Hepatocyte (in vitro differentiated cells): ENCODE measurements at places on chromosomes 4 and X. TPM values are rescaled to one million over a fixed set of nuclear protein-coding genes. Genes with fewer than 3 reads are reported as not detected.

CDS1 gene
- total RNA-seq: 21.3 and 24.3 TPM in 2 replicates

LEF1 gene
- 7.5 and 8.6 TPM in 2 replicates for total RNA-seq

HTRA3 gene
- total RNA-seq: 17.7 and 19.4 TPM in 2 replicates

DNA sequence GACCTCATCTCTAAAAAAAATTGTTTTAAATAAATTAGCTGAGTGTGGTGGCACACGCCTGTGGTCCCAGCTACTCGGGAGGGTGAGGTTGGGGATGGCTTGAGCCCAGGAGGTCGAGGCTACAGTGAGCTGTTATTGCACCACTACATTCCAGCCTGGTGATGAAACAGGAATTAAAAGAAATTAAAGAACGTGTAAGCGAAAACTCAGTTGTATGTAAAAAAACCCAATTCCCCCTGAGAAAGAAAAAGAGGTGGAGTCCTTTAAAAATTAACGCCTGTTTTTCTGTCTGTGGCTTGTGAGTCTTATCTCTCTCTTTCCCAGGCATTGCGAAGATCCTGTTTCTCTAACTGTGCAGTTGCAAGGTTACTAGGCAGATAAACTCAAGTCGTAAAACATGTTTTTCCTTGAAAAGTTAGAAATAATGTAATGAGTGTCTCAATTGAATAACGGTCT is 22.1 kb downstream of the EPGN start:
- no peak for DNase-seq

- no peak for DNase-seq
Observed at GRCh38 chrX:50967736-50968135, 57.2 kb downstream of the BMP15 start.

DNA sequence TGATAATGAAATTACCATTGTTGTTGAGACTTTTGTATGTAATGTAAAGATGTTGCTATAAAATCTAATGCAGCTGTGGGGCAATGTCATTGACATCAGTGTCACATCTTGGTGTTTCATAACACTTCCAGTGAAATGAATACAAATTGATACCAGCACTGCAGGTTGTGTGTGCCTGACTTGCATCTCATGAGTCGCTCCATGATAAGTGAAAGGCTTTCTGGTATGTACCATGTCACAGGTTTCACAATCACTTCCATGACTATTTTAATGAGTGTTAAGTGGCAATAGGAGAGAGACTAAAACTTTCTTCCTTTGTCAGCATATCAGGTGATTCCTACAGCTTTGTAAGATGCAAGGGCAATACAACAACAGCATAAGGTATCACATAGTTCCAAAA is 94.4 kb downstream of the ABCB7 start:
- no peak for DNase-seq

- DNase-seq: peak; percentile 77
Observed at GRCh38 chr4:76087007-76087769, 12.7 kb downstream of the ART3 start.

DNA sequence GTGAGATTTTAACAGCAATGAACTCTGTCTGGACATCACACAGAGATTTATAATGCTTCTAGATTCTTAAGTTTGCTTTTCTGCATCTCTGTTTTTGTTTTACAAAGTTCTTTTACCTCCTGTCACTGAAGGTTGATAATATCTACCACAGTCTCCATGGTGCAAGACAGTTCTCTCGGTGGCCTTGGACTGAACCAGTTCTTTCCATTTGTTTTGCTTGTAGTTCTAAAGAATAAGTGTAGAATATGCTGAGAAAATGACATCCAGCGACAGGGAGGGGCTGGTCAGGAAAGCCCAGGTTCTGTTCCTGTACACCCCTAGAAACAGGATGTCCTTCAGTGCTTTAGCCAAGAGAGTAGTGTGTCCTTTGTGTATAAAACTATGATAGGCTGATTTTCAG is 1079.5 kb upstream of the INTU start:
- no peak for DNase-seq

GRCh38 chr4:169254546-169254983 is 16.2 kb downstream of the SH3RF1 start:
- DNase-seq: no peak

GRCh38 chr4:57158221-57158620 is 48.0 kb upstream of the IGFBP7 start:
- DNase-seq: no peak

- DNase-seq: no peak
Observed at GRCh38 chr4:67475155-67475554, 70.1 kb downstream of the CENPC start.

- DNase-seq: no peak
Observed at GRCh38 chr4:187235456-187236170, 512.0 kb upstream of the FAT1 start.

DNA sequence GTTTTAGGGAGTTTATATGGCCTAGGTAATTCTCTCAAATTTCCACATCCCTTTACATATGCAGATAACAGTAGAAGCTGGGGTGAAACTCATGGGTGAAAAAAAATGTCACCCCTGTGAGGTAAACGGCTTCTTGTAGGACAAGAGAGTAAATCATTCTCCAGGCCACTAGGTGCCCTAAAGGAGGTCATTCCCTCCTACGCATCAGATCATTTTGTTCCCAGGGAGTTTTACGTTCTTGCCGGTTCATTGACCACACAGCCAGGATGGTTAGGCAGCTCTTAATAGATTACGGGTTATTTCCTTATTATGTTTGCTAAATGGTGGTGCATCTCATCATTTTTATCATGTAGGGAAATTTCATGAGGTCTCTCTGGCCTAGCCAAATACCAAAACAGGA is 225.8 kb upstream of the NOCT start:
- no peak for DNase-seq

DNA sequence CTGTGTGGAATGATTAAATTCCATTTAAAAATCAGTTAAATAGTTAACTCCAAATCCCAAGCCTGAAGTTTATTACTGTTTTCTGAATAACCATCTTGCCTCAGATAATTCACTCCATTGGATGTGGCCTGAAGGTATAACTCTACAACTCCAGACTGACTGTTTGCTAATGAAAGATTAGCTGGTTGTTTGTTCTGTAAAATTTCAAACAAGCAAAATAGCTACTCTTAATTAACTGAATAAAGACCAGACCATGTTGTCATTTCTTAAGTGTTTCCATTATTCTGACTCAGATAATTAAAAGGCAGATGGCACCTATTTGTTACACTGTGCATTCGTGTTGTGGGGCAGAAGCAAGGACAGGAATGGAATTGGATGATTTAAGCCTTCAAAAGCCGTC is 78.5 kb upstream of the DDIT4L start:
- DNase-seq: no peak

- no peak for DNase-seq
Observed at GRCh38 chrX:133493366-133493765, 78.1 kb upstream of the GPC4 start.

GRCh38 chr4:1809754-1810502 is 16.8 kb downstream of the FGFR3 start:
- DNase-seq: peak; percentile 89

- no peak for DNase-seq
Observed at GRCh38 chr4:26884026-26884425, 23.4 kb downstream of the STIM2 start.

GRCh38 chrX:68842781-68843581 is 14.2 kb downstream of the EFNB1 start:
- DNase-seq: no peak
